Stimulated activated CD4-positive, alpha-beta T cell treated with anti-CD3 and anti-CD28 coated beads, TNF-alpha, amount 100 ng/mL, for 24 hours (primary cell): ENCODE measurements at places on chromosomes 5 and 9.

DNA sequence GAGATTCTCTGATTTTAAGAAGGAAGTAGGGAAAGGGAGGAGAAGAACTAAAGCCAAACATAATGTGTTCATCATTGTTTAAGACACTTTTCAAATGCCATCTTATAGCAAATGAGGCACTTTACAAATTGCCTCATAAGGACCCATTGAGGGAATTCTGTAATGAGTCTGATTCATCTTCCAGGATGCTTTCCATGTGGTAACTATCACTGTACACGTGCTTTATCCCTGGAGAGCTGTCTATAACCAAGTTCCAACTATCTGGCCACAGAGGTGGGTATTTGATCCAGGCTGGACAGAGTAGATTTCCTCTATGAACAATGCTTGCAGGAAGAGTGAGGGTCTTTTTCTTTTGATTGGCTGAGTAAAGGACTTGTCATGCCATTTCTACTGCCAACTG lies 183.5 kb upstream of the NFIB start:
- DNase-seq = no peak

DNA sequence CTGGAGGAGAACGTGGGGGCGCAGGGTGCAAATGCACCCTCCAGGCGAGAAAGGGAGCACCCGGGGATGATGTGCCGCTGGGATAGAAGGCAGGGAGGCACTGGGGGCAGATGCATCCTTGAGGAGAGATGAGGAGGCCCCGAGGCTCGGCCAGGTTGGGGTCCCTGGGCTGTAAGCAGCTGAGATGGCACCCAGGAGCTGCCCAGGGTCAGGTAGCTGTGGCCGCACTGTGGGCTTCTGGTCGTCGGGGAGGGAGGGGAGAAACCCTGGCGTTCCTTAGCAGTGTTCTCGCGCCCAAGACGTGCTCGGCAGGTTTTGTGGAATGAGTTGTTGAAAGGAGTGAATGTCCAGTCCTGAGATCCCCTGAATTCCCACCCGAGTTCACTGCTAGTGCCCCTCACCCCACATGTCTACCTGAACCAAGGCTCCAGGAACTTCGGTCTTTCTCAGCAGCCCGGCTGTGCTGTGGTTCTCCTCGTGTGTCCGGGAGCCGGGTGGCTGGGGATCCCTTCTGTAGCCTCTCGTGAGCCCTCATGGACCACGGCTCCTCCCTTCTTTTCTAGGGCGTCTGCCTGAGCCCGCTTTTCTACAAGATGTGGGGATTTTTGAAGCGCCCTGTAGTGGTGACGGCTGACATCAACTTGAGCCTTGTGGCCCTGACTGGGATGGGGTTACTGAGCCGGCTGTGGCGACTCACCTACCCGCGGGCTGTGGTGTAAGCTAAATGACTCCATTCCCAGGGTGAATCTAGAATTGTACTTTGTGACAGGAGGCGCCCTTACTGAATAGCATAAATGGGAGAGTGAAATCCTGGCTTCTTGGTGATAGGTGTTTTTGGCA lies 1.1 kb downstream of the POMT1 start:
- peak; percentile 23 for DNase-seq

- no peak for DNase-seq
These were observed 174.5 kb downstream of the AOPEP start for GRCh38 chr9:94901019-94901363.

DNA sequence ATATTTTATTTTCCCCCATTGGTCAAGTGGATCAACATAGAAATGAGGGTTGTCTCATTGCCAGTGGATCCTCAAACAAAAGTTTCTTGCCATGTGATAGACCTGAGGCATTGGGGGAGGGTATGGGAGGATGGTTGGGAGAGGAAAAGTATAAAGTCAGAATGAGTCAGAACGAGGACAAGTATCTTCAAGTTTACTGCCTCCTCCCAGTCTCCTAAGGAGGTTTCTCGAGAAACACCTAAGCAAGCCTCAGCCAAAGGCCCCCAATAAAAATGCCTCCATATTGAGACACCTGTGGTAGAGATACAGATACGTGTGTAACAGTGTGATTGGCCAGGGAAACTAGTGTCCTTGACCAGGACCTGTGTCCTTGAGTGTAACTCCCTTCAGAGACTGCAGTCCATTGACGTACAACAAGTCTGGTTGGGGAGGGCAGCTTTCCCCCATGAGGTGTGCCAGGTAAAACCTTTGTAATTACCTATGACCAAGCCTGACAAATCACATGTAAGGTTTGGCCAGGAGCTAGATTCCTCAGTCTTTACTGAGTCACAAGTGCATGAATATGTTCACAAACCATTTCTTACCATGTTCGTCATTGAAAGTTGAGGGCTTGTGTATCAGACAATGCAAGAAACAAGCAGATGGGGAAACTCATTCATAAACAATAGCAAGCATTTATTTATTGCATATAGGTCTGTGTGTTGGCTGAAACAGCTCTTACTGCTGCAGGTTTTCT lies 198.6 kb upstream of the SH3GL2 start:
- DNase-seq = no peak

- DNase-seq = no peak
These were observed 487.3 kb downstream of the CCDC171 start for GRCh38 chr9:16039988-16040761.

DNA sequence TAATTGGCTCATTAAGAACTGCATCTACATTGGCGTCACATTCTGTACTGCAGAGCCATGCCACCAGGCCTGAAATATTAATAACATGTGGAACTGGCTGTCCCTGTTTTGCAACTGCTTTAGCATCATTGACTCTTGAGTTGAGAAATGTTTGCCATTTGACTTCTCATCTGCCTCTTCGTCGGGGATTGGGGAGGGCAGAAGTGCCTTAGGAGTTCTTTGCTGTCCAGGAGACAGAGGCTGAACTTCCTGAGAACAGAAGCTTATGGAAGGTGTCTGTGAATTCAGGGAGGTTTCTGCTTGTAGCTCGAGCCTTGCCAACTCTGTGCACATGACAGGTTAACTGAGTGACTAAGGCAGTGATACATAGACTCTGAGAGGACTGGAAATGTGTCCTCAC lies 265.0 kb downstream of the KIF4B start:
- DNase-seq = no peak

GRCh38 chr5:148844433-148845280 lies 18.2 kb downstream of the ADRB2 start:
- DNase-seq = no peak

DNA sequence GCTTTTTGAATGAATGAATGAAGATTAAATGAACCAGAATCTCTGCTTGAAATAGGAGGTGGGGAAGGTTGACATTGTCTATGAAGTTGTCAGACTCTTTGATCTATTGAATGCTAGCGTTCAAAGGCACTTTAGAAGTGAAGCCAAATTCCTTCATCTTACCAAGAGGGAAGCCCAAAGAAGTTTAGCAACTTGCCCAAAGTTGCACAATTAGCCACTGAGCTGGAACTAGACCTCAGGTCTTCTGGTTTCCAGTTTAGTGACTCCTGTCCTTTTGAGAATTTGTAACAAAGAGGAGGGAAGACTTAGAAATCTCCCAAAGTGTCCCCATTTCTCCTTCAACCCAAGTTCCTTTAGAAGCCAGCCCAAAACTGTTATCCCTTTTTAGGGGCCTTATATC lies 20.7 kb upstream of the SLC1A3 start:
- no peak for DNase-seq

GRCh38 chr5:124519396-124519795 lies 227.0 kb downstream of the ZNF608 start:
- no peak for DNase-seq

GRCh38 chr9:101434998-101435397 lies 576 bp downstream of the ALDOB start:
- DNase-seq = no peak

DNA sequence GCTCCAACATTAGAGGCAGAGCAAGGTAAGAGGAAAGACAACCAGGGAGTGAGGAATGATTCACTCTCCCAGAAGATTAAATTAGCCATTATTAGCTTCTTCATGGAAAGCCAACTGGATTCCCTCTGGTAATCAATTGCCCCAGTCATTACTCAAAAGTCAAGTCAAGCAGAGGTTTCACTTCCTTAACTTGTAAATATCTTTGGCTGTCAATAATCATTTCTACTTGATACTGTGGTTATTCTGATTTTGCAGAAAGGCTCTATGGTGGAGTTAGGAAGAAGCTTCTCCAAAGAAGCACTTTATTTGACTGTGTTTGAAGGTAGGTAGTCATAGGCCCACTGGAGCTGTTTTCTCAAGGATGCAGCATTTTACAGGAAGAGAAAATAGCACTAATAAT lies 78.0 kb downstream of the JAKMIP2 start:
- no peak for DNase-seq

DNA sequence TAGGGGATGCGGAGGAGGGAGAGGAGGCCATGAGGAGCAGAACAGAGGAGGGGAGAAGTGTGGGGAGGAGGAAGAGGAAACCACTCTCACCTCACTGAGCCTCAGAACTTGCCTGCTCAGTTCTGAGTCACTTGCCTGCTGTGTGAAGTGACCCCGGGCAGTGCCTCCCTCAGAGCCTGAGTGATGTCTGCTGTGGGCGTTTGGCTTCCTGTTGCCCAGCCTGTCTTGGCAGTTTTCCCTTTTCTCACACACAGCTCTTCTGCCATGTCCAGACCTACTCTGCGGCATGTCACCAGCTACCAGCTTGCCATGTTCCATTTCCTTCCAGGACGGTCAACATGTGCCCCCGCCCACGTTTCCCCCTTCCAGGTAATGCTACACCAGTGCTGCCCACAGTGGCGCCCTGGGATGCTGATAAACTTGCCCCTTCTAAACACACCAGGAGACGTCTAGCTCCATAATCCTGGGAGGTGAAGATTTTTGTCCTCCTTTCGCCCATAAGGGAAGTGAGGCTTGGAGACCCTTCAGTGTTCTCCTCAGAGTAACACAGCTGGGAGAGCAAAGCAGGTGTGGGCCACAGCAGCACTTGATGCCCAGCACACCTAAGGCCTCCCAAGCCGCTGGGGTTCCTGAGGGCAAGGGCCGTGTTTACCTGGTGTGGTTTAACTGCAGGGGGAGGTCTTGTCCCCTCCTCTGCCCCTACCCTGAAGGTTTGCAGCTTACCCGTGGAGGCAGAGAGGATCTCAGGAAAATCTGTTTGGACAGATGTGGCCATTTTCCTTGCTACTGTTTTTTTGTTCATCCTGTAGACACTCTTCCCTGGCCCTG lies 63.8 kb upstream of the RNF130 start:
- no peak for DNase-seq

GRCh38 chr5:160231783-160232342 lies 2.6 kb downstream of the FABP6 start:
- no peak for DNase-seq

DNA sequence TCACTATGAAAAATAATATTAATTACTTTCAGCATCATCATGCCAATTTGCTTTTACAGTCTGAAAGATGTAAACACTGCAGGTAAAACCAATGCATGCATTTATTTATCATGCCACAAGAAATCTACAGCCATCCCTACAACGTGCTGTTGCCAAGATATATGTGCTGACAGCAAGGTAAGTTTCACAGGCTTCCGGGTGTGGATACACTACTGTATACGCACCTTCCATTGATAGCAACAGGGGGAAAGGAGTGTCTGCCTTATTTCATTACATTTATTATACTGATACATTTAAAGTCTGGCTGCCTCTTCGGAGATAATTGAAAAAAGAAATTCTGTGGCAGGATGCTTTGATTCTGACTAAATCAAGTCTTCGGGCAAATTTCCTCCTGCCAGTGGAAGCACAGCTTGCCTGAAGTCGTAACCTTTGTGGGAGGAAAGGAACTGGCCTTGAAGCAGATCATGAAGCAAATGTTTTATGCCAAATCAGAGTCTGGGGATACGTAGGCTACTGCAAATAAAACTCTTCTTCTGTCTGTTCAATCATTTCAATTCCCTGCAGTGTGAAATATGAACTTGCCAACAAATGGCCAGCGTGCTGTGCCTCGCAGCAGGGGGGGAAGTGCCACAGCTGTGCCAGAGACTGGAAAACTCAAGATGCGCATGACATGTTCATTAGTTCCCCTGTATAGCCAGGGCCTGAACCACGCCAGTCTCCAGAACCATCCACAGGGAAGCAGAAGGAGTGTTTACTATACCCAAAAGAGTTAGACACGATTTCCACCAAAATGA lies 268.1 kb downstream of the EFNA5 start:
- DNase-seq = no peak

DNA sequence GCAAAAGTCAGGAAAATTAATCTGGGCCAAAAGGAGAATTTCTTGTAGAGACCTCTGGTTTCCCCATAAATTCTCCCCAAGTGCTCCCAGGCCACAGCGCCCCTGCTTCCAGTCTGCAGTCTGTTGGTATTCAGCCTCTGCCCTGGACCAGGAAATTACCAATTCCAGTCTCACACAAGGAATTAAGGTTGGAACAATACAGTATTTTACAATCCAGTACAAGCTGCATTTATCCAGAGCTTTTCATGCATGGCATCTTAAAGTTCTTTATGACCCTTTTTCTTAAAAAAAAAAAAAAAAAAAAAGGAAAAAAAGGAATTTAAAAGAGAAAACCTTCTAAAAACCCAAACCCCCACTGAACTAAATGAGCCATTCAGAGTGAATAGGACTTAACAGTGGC lies 139.6 kb upstream of the RANBP3L start:
- no peak for DNase-seq

DNA sequence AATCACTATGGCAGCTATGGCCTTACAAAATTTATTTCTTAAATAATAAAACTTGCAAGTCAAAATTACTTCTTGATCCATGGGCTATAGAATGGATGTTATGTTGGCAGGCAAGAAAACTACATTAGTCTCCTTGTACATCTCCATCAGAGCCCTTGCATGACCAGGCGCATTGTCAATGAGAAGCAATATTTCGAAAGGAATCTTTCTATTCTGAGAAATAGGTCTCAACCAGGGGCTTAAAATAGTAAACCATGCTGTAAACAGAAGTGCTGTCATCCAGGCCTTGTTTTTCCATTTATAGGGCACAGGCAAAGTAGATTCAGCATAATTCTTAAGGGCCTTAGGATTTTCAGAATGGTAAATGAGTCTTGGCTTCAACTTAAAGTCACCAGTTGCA lies 220.1 kb downstream of the SREK1 start:
- DNase-seq = no peak

GRCh38 chr5:132465059-132465707 lies 25.4 kb downstream of the IRF1 start:
- no peak for DNase-seq

DNA sequence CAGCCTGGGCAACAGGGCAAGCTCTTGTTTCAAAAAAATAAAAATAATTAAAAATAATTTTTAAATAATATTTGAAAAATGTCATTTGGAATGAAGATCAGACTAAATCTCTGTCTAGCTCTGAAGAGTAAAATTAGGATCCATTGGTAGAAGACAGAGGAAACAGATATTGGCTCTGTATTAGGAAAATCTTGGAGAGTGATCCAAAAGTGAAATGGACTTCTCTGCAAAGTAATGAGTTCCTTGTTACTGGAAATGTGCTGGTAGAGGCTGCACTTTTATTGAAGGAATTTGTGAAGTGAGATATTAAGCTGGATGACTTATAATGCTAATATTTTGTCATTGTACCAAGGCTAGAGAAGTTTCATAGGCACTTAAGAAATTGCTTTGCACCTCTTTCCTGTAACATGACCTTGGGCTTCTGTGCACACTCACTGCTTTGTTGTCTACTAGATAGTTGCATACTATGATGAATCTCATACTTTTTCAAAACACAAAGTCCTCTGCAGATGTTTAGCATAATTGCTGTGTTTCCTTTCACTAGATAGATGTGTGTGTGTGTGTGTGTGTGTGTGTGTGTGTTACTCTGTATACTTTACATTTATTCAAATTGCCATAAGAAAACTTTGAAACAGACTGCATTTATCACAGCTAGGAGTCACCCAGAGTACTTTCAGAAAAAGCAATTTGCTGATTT lies 13.1 kb downstream of the THBS4 start:
- DNase-seq = no peak

- DNase-seq = no peak
These were observed 206.3 kb downstream of the CACNA1B start for GRCh38 chr9:138083873-138084272.

- no peak for DNase-seq
These were observed 55.3 kb downstream of the RPS23 start for GRCh38 chr5:82222597-82223574.
